ENCODE measurements at places on chromosomes 4 and X.
A peak's percentile ranks its signal among the peaks of the same experiment; 100 is the strongest.

GRCh38 chr4:16011173-16011572, 48.2 kb upstream of the FGFBP2 start:
- no peak for DNase-seq

DNA sequence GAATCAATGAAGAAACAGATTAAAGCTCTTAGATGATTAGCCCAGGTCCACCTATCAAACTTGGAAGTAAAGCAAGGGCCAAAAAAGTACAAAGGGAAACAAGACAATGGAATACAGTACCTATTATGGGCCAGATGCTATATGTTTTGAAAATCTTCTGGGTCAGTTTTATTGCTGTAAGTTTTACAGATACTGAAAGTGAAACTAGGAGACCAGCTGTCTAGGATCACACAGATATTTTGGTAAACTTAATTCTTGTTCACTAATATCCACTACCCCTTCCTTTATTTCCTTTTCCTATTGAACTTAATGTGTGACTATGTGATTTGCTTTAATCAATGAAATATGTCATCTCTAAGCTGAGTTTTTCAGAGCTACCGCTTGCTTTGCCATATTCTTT, 505.4 kb upstream of the PITX2 start:
- no peak for DNase-seq

- no peak for DNase-seq
These were observed 329.7 kb downstream of the FBXW7 start for GRCh38 chr4:152206185-152206584.

DNA sequence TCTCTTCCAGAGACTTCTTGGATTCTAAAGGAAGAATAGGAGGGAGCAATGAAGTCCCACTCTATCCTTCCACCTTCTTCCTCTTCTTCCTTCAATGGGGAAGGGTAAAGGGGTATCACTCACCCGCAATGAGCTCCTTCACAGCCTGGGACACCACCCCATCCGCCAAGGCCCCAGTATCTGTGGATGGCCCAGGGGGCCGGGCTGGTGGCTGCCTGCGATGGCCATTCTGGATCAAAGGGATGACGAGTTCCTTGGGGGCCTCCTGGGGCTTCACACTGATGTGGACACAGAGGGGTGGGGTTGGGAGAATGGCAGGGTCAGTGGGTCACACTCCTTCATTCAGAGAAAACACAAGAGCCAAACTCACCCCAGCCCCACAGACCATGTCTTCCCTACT, 1.0 kb downstream of the GPKOW start:
- no peak for DNase-seq

DNA sequence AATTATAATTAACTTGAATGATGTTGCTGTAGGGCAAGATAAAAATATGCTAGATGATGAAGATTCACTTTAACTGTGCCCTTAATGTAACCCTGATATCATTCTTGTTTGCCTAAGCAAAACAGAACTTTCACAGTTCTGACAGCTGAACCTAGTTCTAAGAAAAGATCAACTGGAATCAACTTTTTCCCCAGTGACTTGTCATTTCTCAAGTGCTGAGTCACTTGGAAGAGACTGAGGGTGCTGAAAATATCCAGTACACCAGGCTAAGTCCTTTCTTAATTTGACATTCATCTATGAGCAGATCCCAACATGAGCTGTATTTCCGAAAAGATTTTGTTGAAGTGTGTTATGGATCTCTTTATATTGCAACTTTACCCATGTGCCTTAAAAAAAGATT, 140.4 kb downstream of the MID1IP1 start:
- DNase-seq: no peak

DNA sequence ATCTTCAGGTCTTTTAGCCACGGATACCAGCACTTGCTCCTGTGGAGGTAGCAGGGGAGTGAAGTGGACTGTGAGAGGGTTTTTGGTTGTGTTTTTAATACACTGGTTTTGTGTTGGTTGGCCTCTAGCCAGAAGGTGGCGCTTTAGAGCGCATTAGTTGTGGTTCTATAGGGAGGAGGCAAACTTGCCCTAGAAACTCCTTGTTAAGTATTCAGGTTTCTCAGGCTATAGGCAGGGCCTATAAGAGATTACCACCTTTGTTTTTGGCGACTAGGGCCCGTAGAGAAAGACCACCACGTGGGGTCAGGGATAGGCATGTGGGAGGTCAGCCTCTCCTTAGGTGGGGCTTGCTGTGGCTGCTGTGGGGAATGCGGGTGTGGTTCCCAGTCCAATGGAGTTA, 221.6 kb upstream of the SPANXN4 start:
- DNase-seq: no peak

- DNase-seq: peak; percentile 19
These were observed 68.7 kb downstream of the NSD2 start for GRCh38 chr4:1939664-1940509.

DNA sequence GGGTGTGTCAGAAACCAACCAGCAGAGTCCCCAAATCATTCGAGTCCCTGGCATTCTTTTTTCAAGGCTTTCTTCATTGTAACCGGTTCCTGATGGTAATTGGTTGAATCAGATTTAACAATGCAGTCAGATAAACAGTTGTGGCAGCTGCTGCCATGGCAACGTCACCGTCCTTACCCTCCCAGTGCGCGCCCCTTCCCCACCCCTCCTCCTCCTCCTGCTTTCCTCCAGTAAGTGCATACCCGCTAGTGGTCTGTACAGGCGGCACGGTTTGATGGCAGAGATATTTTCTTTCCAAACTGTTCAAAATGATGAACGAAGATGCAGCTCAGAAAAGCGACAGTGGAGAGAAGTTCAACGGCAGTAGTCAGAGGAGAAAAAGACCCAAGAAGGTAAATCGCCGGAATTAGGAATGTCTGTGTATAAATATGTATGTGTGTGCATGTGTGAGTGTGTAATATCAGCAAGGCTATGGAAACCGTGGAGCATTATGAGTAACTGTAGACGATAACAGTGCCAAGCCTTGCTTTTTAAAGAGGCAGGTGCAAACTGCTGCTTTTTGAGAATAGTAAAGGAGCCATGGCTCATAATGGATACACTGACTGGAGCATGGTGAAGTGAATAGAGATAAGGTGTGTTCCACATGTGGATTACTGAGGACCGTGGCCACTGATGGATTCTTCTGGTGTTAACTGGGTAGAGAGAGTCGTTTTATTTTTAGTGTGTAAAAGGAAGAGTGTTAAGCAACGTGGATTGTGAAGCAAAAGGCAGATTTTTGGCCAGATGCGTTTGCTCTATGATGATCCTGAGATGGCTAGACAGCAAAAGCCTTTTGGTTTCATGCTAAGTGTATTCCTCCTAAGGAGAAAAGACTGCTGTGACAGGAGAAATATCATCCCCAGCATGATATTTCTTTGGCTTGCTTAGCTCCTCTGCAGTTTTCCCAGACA, at the start of gene ANK2:
Gene ANK2 (plus strand): TSS at position 233 of the 950 bp plus-strand sequence. CDS start 76 bp downstream, at position 309.
- DNase-seq: no peak

- no peak for DNase-seq
These were observed 64.9 kb upstream of the DYNLT3 start for GRCh38 chrX:37912304-37912703.

- no peak for DNase-seq
These were observed 185.5 kb upstream of the RBPJ start for GRCh38 chr4:26135331-26135730.

- DNase-seq: no peak
These were observed 108.4 kb downstream of the GUCY2F start for GRCh38 chrX:109373468-109373867.

GRCh38 chr4:18630218-18631110, 608.9 kb upstream of the LCORL start:
- no peak for DNase-seq

- DNase-seq: no peak
These were observed 58.1 kb upstream of the TMSB15B start for GRCh38 chrX:103904301-103904700.

GRCh38 chrX:31165241-31166035, 93.6 kb upstream of the FTHL17 start:
- no peak for DNase-seq

GRCh38 chr4:172404676-172405075, 591.5 kb downstream of the GALNTL6 start:
- no peak for DNase-seq

DNA sequence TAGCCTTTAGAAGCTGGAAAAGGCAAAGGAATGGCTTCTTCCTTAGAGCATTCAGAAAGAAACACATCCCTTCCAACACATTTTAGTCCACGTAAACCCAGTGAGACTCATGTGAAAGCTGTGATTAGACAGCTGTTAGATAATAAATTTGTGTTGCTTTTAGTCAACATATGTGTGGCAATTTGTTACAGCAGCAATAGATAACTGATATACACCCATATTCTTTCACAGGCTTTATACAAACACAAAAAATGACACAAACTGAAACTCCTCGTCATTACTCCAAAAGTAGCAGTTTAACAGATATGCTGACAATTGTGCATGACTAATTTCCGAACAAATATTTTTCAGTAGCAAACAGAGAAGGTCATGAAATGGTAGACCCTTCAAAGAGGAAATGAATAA, 65.3 kb downstream of the ANTXR2 start:
- DNase-seq: no peak

GRCh38 chr4:4859325-4859798, at the start of gene MSX1:
Gene MSX1 (plus strand): TSS chr4:4859665. CDS start chr4:4859900, 235 bp downstream.
- DNase-seq: peak; percentile 46

DNA sequence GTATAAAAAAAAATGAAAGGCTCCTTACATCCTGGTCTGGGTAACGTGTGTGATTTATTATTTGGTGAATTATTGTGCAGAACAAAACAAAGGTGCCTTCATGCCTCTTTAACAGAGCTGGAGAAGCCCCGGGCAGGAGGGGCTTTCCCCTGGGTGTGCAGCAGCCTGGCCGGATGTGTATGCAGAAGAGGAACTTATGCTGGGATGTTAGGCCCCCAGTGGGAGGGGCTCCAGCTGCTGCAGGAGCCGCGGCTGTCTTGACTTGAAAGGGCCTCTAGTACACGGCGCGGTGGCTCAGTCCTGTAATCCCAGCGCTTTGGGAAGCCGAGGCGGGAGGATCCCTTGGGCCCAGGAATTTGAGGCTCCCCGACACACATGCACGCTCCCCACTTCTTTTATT, 16.0 kb downstream of the CCNQ start:
- DNase-seq: no peak

Data from pulmonary artery endothelial cell (primary cell).